ENCODE measurements at places on chromosomes 4 and X.

- no peak for DNase-seq
These were observed 136.5 kb downstream of the RNF150 start for GRCh38 chr4:140996766-140997165.

DNA sequence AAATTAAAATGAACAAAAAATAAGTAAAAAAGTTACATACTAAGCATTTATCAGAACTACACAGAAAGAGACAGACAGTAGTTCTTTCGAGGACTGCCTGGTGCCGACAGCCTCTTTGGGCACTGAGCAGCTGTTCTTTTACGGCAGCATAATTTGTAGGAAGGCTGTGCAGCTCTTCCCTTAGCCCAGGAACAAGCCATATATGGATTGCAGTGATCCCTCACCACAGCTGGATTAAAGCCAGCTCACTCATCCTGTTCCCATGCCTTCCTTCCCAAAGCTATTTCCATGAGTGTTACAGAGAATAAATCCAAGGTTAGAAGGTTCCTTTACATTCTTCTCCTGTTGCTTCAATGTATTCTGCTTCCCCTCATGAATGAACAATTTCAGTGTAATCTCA, 71.7 kb downstream of the DDX60L start:
- DNase-seq, result no peak

- DNase-seq, result no peak
These were observed 213.4 kb downstream of the TMA16 start for GRCh38 chr4:163707873-163708272.

DNA sequence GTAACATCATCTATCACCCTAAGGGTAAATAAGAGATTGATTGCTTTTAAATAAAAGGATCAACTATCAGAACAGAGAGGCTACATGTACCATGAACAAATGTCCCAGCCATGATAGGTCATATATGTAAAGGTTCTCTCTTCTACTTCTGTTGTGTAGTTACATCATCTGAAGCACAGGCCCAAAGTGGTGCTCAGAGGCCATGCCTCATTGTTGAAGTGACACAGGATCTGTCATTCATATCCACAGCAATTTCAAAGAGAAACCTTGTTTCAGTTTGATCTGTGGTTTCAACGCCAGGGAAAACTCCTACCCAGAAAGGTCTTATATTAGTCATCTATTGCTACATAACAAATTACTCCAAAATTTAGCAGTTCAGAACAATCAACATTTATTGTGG, 269.2 kb upstream of the MAOA start:
- DNase-seq, result no peak
